ENCODE measurements at places on chromosomes 4 and X. TPM values are rescaled to one million over a fixed set of nuclear protein-coding genes. Genes with fewer than 3 reads are reported as not detected.
A peak's percentile ranks its signal among the peaks of the same experiment; 100 is the strongest.

- peak; percentile 87 for DNase-seq
These were observed 83.8 kb upstream of the MAML3 start for GRCh38 chr4:140237616-140238350.

- no peak for DNase-seq
These were observed 97.1 kb downstream of the REELD1 start for GRCh38 chr4:146311238-146311970.

- DNase-seq, result no peak
These were observed 38.0 kb downstream of the CTBP1 start for GRCh38 chr4:1210971-1211370.

JCHAIN gene
- polyA plus RNA-seq, result 2.3 TPM

FOXR2 gene
- not detected for polyA plus RNA-seq

Measured in left lung (tissue), 14 donors.